ENCODE measurements at places on chromosomes 2 and 18.

GRCh38 chr2:14285812-14286211 lies 346.7 kb upstream of the LRATD1 start:
- no peak for DNase-seq

DNA sequence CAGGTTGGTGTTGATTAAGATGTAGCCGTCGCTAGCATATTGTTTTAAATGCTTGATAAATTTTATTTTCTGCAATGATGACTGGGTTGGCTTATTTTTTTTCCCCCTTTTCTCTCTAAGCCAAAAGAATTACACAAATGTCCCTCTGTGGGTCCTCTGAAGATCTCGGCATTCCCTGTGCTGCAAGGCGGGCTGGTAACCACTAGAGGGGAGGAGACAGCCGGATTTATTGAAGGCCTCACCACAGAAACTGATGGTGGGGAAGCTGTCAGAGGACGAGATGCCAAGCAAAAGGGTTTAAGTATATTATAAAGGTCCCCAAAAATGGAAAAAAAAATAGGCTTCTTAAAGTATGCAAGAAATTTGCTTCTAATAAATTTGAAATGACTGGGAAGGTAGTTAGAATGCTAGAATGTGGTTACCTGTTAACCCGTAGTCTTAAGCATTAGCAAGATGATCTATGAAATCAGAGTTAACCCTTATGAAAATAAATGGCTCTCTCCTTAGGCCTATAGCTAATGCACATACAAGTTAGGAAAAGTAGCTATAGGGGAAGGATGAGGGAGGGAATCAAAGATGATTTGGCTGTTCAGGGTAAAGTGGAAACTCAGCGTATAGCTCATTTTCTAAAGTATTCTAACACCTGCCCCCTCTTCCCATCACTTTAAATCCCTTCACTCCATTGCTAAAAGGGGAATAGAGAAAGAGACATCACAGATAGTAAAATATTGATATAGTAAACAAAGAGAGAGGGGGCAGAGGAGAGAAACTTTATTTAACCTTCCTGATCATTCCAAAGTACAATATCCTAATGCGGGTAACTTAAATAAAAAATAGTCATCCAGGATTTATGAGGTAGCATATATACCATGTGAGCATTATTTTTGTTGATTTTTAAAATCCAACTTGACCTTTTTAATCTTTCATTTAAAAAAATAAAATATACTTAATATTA lies 894.5 kb upstream of the POU3F3 start:
- DNase-seq: peak; percentile 4

DNA sequence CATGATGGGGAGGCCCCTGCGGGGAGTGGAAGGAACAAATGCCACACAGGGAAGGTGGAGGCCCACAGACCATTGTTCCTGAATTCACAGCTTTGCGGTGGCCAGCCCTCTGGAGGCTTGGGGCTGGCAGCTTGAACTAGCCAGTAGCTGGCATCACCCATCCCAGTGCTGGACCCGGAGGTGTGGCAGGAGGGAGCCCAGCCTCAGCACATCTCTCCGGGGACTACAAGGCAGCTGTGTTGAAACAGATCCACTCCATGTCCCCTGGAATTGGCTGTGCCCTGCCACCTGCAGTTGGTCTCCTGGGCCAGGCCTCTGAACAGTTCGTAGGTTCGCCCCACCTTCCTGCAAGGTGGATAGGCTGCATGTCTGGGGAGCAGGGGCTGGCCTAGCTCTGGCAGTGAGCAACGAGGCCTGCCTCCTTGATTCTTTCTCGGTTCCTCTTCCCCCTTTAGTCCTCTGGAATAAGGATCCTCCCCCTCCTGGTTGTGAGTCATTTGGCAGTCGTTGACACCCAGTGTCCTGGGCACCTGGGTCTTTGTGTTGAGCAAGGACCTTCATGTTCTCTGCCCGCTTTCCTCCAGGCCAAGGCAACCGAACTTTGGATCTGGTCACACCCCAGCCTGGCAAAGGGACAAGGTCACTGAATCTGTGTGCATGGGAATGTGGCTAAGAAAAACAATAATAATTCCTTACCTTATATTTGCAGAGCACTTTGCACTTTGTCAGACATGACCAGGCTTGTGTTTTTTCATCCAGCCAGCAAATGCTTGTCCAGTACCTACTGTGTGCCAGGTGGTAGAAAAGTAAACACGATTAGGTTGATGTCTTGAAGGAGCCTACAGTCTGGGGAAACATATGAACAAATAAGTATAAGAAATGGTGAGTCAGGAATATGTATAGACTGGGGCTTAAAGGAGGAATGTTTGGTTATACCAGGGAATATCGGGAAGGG lies 55.0 kb upstream of the MCFD2 start:
- DNase-seq: peak; percentile 99

DNA sequence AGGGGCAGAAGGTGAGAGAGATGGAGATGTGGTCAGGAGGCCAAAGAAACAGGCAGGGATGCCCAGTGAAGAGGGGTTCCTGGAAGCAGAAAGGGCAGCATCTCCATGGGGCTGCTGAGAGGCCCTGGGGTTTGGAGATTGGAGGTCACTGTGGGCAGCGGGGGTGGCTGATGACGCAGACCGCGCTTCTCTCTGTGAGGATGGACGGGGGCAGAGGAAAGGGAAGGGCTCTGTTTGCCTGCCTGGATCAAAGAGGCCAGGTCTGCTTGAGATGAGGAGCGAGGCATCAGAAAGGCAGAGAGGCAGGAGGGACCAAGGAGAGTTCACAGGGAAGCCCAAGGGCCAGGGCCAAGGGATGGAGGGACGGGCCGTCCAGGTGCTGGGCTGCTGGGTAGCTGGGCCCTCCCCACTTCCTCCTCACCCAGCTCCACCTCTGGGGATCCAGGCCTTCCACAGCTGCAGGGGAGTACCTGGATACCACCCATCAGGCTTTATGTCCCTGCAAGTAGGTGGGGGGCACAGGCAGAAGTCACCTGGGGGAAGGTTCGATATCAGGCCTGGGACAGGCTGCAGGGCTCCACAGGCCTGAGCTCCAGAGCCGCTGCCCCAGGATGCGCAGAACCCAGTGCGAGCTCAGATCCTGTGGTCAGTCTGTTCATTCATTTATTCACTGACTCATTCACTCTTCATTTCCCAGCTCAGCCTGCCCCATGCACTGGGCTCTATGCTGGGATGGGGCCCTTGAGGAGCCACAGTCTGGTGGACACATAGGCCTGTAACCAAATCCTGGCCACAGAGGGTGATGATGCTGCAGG lies 30.6 kb downstream of the ADRA2B start:
- no peak for DNase-seq

DNA sequence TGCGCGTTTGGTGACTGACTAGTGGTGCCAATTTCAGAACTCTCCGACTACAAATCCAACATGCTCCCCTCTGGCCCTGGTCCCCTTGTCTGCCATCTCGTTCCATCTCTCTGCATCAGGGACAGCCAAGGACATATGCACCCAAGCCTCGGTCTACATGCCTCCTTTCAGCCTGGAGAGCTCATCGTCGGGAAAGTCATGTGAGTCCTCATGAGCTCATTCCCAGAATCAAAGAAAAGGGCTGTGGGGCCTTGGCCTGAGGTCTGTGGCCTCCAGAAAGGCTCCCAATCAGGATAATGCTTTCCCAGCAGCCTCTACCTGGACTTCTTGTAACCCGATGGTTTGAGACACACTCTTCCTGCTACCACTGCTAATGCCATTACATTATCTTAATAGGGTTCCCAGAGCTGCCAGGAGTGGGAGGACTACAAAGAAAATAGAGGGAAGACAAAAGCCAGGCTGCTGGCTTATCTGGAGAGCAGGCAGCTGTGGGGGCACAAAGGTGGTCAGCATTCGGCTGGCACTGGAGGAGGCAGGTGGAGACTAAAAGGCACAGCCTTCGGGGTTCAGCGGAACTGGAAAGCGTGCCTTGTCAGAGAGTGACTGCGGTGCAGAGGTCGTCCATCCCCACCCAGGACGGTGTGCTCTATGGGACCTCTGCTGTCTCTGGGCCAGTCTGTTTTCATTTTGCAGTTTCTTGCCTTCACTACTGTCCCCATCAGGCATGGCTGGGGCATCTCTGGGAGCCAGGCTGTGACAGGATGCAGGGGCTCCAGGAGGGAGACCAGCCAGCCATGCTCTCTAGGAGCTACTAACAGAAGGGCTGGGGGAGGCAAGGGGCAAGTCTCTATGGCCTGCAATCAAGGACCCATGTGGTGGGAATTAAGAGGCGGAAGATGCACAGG lies 104.4 kb upstream of the SMAD2 start:
- DNase-seq: no peak

DNA sequence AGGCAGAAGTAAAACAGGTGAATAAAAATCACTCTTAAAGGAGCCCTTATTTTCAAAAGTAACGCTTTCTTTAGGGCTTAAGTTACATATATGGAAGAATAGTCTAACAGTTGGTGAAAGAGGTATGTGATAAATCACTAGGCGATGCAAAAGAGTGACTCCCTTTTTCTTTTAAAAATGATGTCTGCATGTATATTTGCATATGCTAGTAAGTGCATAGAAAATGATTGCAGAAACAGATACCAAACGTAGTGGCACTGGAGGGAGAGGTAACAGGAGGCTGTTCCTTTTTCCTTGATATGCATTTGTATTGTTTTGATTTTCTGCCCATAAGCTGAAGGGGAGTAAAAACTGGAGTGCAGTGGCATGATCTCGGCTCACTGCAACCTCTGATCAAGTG lies 158.3 kb downstream of the PRPF40A start:
- DNase-seq: no peak

GRCh38 chr2:200393191-200393590 lies 86.7 kb downstream of the SPATS2L start:
- no peak for DNase-seq

- DNase-seq: no peak
Observed at GRCh38 chr18:76378526-76379215, 116.4 kb downstream of the ZNF516 start.

DNA sequence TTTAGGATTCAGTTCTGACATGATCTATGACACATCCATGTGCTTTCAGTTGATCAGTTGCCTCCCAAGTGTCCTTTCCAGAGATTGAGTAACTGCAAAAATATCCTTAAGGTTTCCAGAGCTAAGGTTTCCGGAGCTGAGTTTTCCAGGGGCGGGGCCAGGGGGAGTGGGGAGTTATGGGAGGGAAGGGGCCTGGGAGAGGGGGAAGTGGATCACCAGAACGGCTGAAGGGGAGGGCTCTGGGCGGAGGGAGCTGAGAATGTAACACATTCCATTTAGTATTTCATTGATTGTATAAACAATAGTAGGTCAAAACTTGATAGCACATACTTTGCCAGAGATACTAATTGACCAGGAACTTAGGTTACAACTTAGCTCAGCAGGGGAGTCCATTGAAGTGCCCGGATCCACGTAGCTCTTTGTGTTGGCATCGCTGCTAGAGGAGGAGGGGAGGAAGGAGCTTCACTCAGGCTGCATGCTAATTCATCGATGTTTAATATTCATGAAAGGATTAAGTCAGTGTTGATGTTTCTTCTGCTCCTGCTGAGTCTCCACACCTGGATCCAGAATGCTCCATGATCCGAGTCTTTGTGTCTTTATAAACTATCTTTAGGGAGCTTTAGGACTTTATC lies 289.8 kb downstream of the ALPK2 start:
- no peak for DNase-seq

DNA sequence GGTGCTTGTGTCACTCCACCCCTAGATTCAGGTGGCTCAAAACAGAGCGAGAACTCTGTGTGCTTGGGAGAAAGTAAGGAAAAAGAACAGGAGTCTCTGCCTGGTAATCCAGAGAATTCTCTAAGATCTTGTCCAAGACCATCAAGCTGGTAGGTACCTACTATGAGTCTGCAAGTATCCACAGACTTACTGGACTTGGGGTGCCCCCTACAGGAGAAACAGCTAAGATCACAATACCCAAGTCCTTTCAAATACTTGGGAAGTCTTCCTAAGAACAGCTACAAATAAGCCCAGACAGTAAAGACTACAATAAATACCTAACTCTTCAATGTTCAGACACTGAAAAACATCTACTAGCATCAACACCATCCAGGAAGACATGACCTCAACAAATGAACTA lies 1143.6 kb upstream of the ACVR2A start:
- DNase-seq: no peak

GRCh38 chr18:44841221-44841620 lies 160.5 kb downstream of the SETBP1 start:
- no peak for DNase-seq

- DNase-seq: no peak
Observed at GRCh38 chr2:25586726-25587144, 86.6 kb downstream of the DTNB start.

DNA sequence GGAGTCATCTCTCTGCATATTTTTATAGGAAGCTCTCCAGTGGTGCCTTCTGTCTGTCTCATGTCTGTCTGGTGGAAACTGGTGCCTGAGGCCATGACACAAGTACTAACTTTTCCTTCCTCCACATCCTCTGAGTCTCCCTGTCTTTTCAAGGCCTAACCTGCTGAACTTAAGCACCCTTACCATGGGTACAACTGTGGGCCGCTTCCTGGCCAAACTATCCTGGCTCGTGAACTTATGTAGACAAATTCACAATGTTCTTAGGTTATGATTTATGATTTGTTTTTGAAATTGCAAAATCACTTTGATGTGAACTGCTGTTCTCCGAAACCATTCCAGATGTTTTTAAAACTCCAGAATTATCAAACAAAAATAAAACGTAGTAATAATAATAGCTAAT lies 804.5 kb upstream of the POU3F3 start:
- no peak for DNase-seq

DNA sequence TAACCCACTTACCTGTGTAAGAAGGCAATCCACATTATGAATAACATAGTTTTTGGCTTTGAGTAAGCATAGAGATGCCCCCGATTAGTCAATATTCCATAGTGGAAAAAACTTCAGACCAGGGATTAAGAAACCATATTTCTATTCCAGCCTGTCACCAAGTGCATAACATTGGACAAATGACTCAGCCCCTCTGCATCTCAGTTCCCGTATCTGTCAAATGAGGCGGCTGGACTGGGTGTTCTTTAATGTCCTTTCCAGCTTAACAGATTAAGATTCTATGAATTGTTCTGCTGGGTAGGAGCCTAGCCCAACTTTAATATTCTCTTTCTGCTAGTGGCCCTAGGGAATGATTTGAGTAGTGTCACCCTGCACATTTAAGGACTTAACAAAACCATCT lies 11.8 kb upstream of the FTCDNL1 start:
- DNase-seq: no peak

GRCh38 chr2:8021921-8022320 lies 659.9 kb upstream of the ID2 start:
- no peak for DNase-seq

GRCh38 chr2:73451263-73451972 lies 65.8 kb downstream of the ALMS1 start:
- no peak for DNase-seq

GRCh38 chr2:196249171-196249570 lies 77.8 kb upstream of the STK17B start:
- no peak for DNase-seq

Measured in PC-9 (cell line).